GM18507 (cell line): ENCODE measurements at places on chromosomes 7 and 10.

GRCh38 chr7:50641442-50642405, 76.5 kb upstream of the DDC start:
- no peak for DNase-seq

- no peak for DNase-seq
Observed at GRCh38 chr7:112505495-112505894, 24.7 kb downstream of the LSMEM1 start.

DNA sequence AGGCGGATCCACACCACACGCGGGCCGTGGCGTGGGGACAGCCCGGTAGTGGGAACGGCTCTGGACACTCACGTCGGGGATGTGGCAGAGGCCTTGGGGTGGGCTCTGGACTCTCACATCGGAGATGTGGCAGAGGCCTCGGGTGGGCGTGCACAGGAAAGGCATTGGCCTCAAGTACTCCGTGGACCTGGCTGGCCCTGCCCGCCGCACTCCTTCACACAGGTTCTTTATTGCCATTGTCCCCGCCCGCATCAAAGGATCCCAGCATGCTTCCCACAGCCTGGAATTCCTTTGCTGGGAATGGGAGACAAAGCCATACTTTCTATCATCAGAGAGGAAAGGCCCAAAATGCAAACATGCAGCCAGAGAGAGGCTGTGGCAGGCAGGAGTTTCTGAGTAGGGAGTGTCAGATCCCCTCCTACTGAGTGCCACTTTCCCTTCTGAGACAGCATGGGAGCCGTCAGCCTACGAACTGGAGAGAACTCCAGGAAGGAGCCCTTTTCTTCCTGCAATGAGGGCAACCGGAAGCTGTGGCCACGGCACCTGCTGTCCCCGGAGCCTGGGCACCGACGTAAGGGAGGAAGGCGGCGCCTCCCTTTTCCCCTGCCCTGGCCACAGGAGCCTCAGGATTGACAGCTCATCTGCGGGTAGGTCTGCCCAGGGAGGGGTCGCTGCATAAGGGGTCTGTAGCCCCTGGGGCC, 51.5 kb downstream of the RBM17 start:
- no peak for DNase-seq

- DNase-seq = no peak
Observed at GRCh38 chr10:97184971-97185325, 811 bp downstream of the SLIT1 start.

- no peak for DNase-seq
Observed at GRCh38 chr7:128055637-128056036, 24.4 kb upstream of the LRRC4 start.

GRCh38 chr10:70552586-70552985, 50.0 kb downstream of the PRF1 start:
- no peak for DNase-seq

DNA sequence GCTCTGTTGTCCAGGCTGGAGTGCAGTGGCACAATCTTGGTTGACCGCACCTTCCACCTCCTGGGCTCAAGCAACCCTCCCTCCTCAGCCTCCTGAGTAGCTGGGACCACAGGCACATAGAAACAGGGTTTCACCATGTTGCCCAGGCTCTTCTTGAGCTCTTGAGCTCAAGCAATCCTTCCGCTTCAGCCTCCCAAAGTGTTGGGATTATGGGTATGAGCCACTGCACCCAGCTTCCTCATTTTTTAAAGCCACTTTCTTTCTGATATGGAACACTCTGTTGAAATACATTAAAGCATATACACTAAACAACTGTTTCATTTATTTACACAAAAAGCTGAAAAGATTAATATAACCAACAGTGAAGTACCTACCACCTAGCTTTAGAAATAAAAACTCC, 117.2 kb downstream of the CLEC2L start:
- DNase-seq = no peak

GRCh38 chr10:85594239-85594638, 772.4 kb downstream of the GRID1 start:
- no peak for DNase-seq

- no peak for DNase-seq
Observed at GRCh38 chr10:73407495-73407894, 6.4 kb downstream of the ANXA7 start.

GRCh38 chr10:103188853-103189252, 4.2 kb downstream of the NT5C2 start:
- no peak for DNase-seq

GRCh38 chr10:87987206-87987605, 123.8 kb downstream of the PTEN start:
- no peak for DNase-seq

DNA sequence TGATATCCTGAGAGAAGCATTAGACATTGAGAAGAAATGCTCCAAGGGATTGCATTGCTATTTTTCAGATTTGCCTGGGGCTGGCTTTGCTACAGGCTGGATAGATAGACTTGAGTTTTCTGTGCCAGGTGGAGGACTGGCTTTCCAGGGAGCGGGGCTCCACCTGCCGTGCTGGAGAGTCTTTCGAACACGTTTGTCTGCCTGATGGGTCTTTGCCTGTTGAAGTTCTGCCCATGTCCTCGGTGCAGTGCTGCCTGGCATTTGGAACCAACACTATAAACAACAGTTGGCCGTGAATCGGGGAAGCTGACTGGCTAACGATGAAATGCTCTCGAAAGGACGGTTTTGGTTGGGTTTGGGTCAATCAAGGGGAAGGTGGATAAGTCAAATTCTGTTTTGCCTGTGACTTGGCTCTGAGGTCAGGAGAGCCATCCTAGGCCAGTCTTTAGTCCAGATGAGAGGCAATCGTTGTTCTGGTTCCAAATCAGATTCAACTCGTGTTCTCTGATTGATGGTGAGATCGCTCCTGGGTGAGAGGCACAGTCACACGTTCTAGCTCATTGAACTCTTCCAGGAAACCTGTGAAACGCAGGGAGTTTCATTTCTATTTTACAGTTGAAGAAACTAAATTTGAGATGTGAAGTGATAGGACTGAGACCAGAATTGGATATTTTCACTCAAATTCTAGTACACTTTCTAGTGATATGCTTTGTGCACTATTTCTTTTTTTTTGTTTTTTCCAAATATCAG, 599.0 kb downstream of the TYW1 start:
- DNase-seq = no peak

DNA sequence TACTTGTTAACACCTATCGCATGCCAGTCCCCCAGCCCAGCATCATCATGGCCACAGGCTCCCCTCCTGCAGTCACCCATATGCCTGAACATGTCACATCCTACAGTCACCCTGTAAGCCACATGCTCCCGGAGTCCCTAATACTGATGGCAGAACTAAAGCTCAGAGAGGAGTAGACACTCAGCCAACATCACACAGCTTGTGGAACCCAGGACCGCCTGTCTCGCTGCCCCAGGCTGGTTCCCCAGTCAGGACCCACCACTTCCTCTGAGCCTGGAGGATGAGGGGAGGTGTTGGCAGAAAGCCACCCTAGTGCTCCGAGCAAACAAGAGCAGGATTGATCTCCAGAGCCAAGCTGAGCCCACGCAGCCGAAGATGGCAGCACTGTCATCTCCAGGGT, 85.0 kb upstream of the MYL10 start:
- DNase-seq = no peak

GRCh38 chr10:102431452-102432124, 786 bp downstream of the CUEDC2 start:
- DNase-seq = no peak

- no peak for DNase-seq
Observed at GRCh38 chr10:31158011-31158658, 126.5 kb upstream of the ZNF438 start.

GRCh38 chr10:91215384-91215783, 5.1 kb upstream of the PCGF5 start:
- DNase-seq = no peak

DNA sequence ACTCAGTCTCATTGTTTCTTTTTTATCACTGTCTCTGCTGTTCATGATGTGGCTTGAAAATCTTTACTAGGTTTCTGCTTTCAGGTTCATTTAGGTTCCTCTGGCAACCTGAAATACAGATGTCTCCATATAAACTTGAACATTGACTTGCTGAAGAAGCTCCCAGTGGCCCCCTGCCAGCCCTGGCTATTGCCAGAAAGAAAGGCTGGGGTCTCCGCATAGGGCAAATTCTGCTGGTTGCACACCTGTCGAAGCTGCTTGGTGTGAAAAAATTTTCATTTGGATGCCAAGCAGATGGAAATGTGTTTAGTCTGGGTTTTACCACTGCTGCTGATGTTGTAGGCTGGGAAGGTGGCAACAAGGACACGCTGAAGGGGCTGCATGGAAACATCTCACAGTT, 826.7 kb upstream of the GHITM start:
- no peak for DNase-seq

GRCh38 chr10:98446151-98446660, 529 bp downstream of the HPS1 start:
- no peak for DNase-seq

DNA sequence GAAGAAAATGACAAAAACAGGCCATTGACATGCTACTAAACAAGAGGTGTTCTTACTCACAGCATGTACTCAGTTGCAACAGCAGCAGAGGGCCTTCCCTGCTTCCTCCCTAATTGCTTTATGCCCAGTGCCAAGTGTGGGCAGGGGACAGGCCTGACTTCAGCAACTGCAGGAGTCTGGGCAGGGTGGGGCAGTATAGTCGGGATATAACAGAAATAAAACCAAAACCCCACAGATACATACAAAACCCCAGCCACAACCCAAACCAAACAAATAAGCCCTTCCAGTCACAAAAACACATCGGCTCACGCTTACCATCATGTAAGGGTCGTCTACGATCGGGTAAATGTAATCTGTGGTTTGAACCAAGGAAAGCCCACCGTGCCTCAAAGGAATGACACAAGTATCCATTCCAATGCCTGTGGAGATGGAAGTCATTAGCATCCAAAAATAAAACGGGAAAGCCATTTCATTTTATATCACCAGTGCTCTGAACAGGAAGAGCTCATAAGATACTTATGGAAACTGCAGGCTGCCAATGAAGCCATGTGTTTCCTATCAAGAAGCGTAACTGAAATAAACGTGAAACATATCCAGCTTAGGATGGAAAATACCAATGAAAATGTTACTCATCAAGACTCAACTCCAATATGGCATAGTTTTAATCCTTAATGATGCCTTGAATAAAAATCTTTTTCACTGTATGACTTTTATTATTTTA, 9.5 kb downstream of the SEPHS1 start:
- DNase-seq = no peak
